ENCODE measurements at places on chromosomes 3 and 15.

DNA sequence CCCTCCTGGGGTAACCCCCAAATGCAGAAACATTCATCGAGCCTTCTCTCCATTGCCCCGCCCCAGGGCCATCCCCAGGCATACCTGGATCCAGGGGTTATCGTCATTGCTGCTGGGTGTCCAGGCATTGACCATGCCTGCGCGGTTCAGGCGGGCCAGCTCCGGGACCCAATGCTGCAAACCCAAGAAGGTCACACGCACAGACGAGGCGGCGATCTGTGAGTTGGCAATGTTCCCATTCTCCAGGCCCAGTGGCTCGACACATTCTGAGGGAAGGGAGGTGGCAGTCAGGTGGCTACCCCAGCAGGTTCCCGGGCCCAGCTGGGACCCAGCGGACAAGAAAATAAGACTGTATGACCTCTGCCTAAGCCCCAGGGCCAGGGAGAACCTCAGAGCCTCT is 6.1 kb downstream of the MFGE8 start:
- no peak for DNase-seq

DNA sequence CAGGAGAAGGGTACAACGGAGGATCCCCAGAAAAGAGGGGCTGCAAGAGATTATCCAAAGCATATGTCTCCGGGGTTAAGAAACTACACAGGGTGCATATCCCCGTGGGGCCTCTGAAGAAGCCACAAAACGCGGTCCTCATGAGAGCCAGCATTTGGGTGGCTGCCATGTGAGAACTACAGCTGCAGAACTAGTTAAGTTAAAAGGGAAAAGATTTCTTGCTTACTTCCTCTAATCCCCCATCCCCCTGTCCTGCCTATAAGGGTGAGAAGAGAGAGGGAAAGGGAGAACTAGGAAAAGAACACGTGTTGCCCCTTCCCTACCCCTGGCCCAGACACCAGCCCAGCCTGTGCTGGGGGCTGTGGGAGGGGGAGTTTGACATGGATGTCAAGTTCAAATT is 70.4 kb upstream of the PCSK6 start:
- no peak for DNase-seq

DNA sequence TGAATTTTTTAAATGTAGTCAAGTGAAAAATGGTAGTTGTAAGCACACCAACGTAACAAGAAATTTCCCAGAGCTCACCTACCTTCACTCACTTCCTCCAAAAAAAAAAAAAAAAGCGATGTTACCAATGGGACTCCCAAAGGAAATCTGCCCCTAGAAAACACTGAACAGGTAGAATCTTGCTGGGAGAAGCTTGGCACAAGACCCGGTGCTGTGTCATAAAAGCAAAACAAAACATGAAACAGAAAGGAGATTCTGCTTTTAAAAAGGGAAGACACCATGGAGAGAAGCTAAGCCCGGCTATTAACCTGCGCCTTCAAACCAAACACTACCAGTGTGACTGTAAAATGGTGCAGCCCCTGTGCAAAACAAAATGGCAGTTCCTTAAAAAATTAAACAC is 40.5 kb downstream of the PGPEP1L start:
- DNase-seq: no peak

DNA sequence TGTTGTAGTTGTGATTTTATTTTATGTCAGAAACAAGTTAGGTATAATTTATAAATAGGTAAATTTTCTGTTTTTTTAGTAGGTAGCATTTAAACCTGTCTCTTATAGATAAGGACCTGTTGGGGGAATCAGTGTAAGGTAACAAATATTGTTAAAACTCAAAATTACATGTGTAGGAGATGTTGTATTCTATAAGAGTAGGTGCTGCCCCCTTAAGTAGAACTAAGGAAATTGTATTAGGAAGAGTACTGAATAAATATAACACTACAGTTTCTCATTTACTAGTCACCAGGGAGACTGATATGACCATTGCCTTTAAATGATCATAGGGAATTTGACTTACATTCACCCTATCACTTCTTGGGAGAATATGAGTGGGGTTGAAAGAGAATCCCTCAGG is 31.2 kb downstream of the SLC25A36 start:
- no peak for DNase-seq

DNA sequence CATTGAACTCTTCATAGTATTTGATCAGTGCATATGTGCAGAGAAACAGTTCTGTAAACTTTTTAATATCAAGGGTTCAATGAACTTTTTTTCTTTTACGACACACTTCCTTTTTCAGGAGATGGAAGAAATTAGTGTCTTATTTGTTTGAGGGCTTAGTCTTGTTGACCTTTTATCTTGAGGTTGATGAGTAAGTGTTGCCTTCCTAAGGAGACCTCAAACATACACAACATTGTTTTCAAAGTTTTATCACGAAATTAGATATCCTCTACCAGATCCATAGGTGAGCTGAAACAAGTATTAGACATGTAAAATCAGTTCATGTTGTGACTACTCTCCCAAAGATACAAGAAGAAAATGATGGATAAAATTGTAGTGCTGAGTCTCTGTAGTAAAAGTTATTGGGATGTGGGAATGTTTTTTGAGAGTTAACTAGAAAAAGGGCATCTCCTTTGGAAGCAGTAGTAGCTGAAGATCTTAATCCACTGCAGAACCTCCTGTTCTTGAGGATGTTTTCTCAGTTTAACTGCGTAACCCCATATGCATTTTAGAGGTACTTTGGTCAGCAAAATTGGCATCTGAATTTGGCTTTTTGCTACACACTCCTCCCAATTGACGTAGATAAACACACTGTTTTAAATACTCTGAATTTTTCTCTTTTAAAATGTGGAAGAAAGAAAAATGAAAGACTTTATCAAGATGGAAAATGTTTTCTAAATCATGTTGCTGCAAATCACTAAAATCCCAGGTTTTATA is 116.8 kb downstream of the GALK2 start:
- DNase-seq: no peak
